Spinal cord (tissue), 10 donors: ENCODE measurements at places on chromosomes 16 and 17.

- no peaks in the 10 kb centered on the region for H3K27me3 ChIP-seq
- no peak for DNase-seq
- H3K27ac ChIP-seq, result no peak overlapping the region
Measured at GRCh38 chr16:82190386-82190785, 20.4 kb upstream of the MPHOSPH6 start.

DNA sequence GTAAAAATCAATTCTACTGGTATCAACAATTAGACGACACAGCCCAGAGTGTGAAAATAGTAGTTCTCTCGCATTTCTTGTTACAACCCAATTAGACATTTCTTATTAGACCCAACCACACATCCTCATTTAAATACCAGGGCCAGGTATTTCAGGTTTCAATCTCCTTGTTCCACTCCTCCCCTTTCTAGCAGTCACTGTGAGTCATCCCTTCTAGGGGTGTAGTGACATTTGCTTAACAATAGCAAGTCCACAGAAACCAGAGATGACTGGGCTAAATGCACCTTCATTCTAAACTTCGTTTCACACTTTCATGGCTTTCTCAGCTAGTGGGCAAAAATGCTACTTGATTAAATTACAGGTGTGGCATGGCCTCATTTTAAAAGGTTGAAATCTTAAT, 116.9 kb upstream of the CACNG3 start:
- no peaks in the 10 kb centered on the region for H3K36me3 ChIP-seq
- no peak overlapping the region for H3K27ac ChIP-seq
- H3K4me1 ChIP-seq, result peaks cover 8% of the 10 kb centered on the region

DNA sequence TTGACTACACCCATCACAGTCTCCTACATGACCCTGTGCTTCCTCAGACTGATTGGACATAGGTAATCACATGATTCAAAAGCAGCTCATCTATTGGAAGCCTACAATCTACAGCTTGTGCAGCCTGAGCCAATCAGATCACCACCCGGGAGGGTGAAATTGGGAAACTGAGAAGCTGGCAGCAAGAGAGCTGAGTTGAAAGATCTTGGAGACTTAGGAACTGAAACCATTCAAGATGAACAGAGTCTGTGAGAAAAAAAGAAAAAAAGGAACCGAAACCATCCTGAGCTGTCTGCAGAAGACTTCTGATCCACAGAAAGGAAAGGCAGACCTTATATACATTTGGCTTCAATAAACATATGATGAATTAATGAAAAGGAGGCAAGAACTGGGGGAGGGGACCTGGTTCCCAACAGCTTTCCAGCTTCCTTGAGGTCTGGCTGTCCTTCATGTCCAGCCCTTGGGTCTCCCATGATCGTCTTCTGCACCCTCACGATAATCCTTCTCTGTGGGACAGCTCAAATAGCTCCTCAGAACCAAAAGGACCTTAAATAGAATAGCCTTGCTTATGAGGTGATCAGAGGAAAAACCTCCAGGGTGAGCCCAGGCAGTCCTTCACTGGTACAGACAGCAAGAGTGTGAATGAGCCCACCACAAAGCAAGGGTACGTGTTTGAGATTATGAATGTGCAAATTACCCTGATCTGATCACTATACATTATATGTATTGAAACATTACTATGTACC, 32.6 kb downstream of the PLXDC1 start:
- peaks cover 4% of the 10 kb centered on the region for H3K4me1 ChIP-seq
- no peaks in the 10 kb centered on the region for H3K36me3 ChIP-seq
- no peak overlapping the region for H3K4me3 ChIP-seq
- H3K27me3 ChIP-seq, result no peaks in the 10 kb centered on the region

DNA sequence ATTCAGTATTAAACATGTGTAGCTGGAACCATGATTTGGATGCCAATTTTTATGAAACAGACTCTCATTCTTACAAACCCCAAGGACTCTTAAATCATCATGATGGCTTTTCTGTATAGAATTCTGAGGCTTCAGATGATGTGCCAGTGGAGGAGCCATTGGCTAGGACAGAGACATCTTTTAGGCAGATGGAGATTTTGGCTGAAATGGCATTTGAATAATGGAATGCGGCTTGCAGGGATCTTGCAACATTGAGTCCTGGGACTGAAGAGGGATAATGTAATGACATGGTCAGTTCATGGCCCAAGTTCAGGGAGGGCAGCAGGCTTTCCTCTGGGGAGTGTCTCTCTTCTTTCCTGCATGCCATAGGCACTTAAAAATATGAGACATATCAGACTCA, 172.4 kb downstream of the ABCA8 start:
- H3K27ac ChIP-seq, result no peak overlapping the region
- no peaks in the 10 kb centered on the region for H3K4me1 ChIP-seq
- no peak for DNase-seq
- no peaks in the 10 kb centered on the region for H3K27me3 ChIP-seq
- H3K4me3 ChIP-seq, result no peak overlapping the region

DNA sequence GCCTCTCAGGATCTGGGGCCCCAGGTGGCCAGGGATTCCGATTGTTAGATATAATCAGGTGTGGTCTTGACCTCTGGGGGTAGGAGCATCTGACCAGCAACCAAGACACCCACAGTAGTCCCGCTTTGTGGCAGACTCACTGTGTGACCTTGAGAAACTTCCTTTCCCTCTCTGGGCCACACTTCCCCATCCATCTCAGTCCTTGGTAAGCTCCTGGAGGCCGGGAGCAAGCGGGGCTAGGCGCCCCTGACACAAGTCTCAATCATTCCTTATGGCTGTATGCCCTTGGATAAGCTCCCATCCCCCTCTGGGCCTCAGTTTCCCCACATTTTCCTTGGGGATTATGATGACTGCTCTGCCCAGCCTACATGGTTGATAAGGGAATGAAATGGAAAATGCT, 21.3 kb downstream of the CPNE2 start:
- H3K27me3 ChIP-seq, result no peaks in the 10 kb centered on the region
- no peak for DNase-seq
- peak overlapping the region; percentile 98 for H3K27ac ChIP-seq
- H3K4me3 ChIP-seq, result no peak overlapping the region
- H3K4me1 ChIP-seq, result peaks cover 61% of the 10 kb centered on the region
- peaks cover 59% of the 10 kb centered on the region for H3K36me3 ChIP-seq

DNA sequence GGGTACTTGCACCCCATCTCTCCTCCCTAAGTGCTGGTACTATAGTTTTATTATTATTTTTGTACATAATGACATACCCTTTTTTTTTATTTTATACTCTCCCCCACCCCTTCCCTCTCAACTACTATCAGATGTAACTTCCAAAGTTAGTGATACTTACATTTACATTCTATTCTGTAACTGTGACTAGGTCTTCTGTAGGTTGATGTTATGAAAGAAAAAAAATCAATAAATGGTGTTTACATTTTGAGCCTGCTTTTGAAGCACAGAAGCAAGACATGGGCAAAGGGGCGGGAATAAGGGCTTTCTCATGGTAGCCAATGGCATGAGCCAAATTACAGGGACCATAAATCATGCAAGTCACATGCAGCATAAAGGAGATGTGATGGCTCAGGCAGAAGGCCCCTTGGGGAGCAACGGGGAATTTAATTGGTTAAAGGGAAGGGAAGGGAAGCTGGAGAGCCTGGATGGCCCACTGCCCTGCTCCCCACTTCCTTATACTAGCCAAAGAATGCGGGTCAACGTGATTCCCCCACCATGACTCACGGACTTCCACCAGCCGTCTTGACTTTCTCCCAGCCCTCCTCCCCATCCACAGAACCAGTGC, 2.4 kb upstream of the ACSF2 start:
- H3K27ac ChIP-seq, result no peak overlapping the region
- H3K27me3 ChIP-seq, result no peaks in the 10 kb centered on the region
- H3K4me3 ChIP-seq, result no peak overlapping the region
- no peaks in the 10 kb centered on the region for H3K36me3 ChIP-seq
- peaks cover 22% of the 10 kb centered on the region for H3K4me1 ChIP-seq

DNA sequence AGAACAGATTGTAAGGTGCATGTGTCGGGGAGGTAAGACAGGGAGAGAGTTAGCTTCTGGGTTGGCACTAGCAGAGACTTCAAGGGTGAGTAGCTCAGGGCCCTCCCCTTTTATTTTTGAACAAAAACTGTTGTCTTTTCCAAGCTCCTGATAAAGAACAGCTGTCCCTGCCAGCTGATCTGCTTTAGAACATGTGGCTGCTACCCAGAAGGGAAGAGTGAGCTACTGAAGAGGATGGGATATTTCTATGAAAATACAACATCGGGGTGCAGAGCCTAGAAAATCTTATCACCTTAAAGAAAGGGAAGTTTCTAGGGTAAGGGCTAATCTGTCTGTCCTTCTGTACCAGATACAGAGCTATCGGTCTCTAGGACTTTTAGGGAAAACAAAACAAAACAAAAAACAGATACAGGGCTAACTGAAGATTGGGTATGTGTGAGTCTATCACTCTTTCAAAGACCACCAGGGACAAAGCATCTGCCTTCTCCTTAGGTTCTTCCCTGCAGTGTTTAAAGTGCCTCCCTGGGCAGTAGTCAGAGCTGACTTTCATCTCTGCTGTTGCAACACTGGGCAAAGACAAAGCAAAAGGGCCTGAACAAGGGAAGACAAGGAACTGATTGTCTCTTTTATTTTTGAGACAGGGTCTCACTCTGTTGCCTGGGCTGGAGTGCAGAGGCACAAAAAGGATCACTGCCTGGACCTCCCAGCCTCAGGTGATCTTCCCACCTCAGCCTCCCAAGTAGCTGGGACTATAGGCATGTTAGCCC, 5.0 kb upstream of the DHRS13 start:
- no peak overlapping the region for H3K4me3 ChIP-seq
- H3K27me3 ChIP-seq, result no peaks in the 10 kb centered on the region
- peaks cover 74% of the 10 kb centered on the region for H3K36me3 ChIP-seq
- no peak for DNase-seq
- no peak overlapping the region for H3K27ac ChIP-seq

- no peak for DNase-seq
- H3K4me3 ChIP-seq, result no peak overlapping the region
- no peaks in the 10 kb centered on the region for H3K36me3 ChIP-seq
- H3K4me1 ChIP-seq, result peaks cover 13% of the 10 kb centered on the region
- no peak overlapping the region for H3K27ac ChIP-seq
Measured at GRCh38 chr16:67299269-67299668, 19.9 kb downstream of the PLEKHG4 start.
